Stimulated activated naive CD8-positive, alpha-beta T cell treated with anti-CD3 and anti-CD28 coated beads, Interleukin-15, amount 100 ng/mL, for 72 hours (primary cell): ENCODE measurements at places on chromosomes 2 and 18.
A peak's percentile ranks its signal among the peaks of the same experiment; 100 is the strongest.

- no peak for DNase-seq
Observed at GRCh38 chr2:100935372-100935752, 66.7 kb upstream of the RPL31 start.

DNA sequence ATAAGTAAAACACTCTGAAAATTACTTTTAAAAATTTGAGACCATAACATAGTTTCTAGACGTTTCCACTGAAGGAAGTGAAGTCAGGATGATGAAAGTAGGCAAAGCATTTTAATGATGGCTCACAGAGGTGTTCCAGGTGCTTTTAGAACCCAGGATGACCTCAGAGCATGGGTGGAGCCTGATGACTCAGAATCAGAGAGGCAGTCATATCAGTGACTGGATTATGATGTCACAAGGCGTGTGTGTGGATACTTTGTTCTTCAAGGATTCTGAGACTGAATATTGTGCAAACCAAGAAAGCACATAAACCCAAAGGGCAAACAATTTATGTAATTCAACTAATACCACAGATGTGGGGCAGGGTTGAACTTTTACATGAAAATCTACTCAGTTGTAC lies 208.0 kb upstream of the FBXO11 start:
- DNase-seq, result peak; percentile 73

DNA sequence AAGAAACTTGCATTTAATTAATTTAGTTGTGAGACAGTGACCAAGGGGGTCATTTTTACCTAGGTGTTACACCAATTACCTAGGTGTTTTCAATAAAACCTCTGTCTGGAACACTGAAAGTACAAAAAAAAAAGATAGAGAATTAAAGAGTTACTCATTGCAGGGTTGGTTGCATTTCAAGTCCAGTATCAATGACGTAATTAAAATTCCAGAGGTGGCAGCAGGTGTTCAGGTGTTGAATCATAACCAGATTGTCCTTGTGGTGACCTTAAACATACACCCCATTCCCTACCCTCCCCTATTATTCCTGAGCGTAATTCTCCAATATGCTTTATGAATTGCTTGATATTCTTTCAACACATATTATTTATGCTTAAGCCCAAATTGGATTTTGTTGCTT lies 352.0 kb upstream of the SLC8A1 start:
- DNase-seq, result no peak

GRCh38 chr18:7840411-7840810 lies 273.3 kb downstream of the PTPRM start:
- DNase-seq, result no peak

DNA sequence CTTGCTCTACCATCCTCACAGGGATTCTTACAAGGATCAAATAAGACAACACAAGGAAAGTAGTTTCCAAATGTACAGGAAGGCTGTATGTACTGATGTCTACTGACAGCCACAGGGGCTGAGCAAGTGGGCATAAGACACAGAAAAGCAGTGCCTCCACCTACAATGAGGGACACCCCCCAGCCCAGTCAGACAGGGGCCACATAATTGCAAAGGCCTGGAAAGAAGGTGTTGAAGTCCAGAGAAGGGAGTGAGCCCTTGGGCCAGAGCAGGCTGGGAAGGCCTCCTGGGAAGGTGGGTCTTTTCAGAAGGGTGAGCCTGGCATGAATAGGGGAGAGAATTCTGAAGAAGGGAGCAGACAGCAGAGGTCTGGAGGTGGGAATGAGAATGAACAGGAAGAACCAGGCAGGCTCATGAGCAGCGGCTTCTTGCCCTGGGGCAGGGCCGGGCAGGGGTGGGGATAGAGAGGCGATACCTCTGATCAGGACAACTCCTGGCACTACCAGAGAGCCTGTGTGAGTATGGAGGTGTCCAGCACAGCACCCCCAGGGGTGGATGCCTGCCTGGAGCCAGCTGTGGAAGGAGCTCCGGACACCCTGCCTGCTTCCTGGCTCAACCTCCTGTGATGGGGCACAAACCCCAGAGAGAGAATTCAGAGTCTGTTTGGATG lies 30.1 kb downstream of the HS1BP3 start:
- no peak for DNase-seq

- no peak for DNase-seq
Observed at GRCh38 chr18:78927156-78927555, 52.5 kb upstream of the SALL3 start.

DNA sequence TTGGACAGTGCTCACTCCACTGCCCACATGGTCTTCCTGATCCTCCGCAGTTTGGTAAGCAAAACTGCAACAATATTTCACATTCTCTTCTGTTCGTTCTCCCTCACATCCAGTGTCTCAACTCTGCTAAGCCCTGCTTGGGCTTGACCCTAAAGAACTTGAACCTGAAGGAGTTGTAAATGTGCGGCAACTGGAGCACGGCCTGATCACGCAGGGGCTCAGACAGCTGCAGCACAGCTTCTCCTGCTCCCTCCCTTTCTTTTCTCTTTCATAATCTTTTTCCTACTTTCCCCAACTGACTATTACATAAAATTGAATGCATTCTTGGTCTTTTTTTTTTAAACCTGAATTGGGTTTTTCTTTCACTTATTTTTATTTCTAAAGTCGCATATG lies 10.2 kb downstream of the CYRIA start:
- no peak for DNase-seq
